Left ventricle myocardium superior (tissue), 1 donor: ENCODE measurements at places on chromosomes 16 and 17. TPM values are rescaled to one million over a fixed set of nuclear protein-coding genes. Genes with fewer than 3 reads are reported as not detected.

BEAN1 gene
- 3.3 TPM for total RNA-seq

OR2C1 gene
- total RNA-seq, result not detected

TRIM16 gene
- total RNA-seq, result 24.9 TPM

B4GALNT2 gene
- not detected for total RNA-seq

HSD11B2 gene
- 0.89 TPM for total RNA-seq

AGRP gene
- total RNA-seq, result not detected

POLR2A gene
- total RNA-seq, result 39.1 TPM

TBX2 gene
- 9.1 TPM for total RNA-seq

KLHL10 gene
- total RNA-seq, result 0.12 TPM

KIF2B gene
- total RNA-seq, result not detected

TMEM238L gene
- not detected for total RNA-seq
